NCI-H510A (cell line): ENCODE measurements at places on chromosomes 12 and 14.

DNA sequence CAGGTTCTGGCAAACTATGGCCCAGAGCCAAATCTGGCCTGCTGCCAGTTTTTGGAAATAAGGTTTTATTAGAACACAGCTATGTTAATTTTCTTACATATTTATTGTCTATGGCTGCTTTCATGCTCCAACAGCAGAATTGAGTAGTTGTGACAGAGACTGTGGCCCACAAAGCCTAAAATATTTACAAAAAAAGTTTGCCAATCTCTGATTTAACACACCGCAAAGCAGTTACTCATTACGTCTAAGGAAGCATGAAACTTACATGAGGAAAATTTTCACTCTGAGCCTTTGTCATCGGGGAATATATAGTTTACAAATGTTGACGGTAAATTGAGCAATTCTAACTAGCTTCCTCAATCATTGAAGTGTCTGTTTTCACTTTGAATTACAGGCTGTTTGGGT, 96.5 kb downstream of the UNC79 start:
- no peak for DNase-seq

DNA sequence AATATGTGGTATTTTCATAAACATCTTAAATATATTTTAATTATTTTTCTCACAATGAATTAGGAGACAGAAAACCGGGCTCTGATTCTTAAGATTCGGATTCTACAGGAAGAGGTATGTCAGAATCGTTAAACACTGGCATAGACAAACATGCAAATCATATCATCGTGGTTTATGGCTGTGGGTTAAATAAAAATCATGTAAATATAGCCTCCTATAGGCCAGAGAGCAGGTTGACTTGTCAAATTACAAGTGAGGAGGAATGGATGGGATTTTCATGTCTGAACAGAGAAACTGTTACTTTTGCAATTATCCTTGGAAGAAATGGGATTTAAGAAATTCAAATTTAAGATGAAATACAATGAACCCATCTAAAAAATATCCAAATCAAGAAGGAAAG, 74.9 kb upstream of the BCAT1 start:
- no peak for DNase-seq

GRCh38 chr12:90199006-90199405, 490.4 kb upstream of the ATP2B1 start:
- DNase-seq: no peak

- no peak for DNase-seq
Measured at GRCh38 chr12:112239020-112239419, 113.7 kb downstream of the TRAFD1 start.

- DNase-seq: no peak
Measured at GRCh38 chr14:92385561-92385960, 62.6 kb downstream of the SLC24A4 start.

DNA sequence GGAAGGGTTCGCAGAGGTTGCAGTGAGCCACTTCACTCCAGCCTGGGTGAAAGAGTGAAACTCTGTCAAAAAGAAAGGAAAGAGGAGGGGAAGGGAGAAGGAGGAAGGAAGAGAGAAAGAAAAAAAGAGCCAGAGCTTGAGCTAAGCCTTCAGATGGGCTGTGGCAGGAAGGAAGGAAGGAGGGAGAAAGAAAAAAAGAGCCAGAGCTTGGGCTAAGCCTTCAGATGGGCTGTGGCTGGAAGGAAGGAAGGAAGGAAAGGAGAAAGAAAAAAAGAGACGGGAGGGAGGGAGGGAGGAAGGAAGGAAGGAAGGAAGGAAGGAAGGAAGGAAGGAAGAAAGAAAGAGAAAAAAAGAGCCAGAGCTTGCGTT, 13.6 kb upstream of the ANKRD9 start:
- no peak for DNase-seq

DNA sequence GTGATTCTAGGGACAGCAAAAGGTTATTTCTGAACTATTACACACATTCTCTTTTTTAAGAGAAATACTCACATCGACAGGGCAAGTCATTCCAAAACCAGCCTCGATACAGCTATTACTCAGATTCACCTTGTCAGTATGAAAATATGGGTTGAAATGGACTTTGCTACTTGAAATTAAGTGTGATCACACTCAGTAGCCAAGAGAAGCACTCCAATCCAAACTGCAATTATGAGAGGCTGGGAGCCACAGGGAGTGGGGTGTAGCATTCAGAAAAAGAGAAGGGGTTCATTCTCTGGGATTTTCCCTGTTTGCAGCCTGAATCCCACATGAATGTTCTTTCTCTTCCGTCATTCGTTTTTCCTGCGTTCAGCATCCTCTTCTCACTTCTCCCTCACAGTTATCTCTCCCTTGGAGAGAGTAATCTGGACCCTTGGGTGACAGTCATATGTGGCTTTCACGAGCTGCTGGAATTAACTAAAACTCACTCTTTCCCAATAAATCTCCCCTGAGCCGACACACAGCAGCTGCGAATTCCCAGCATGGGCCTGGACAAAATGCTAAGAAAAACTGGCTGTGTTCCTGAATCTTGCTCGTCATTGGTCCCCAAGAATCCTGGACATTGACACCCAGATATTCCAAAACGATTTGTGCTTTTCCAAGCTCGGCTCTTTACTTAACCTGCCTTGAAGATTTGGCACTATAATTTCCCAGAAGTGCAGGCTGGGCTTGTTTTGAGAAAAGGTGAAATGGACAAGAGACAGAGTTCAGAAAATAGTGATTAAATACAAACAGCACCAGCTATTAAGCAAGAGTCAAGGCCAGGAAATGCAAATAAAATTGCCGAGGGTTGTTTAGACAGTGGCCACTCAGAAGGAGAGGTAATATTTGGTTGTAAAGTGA, 199.5 kb upstream of the PLEKHG7 start:
- no peak for DNase-seq

- DNase-seq: no peak
Measured at GRCh38 chr14:105408592-105408991, 10.3 kb downstream of the TEX22 start.

GRCh38 chr12:113424915-113425823, 3.0 kb downstream of the SDSL start:
- DNase-seq: no peak

GRCh38 chr14:42323426-42323825, 716.8 kb downstream of the LRFN5 start:
- DNase-seq: no peak

GRCh38 chr14:44316647-44317440, 190.2 kb downstream of the FSCB start:
- DNase-seq: peak; percentile 16

DNA sequence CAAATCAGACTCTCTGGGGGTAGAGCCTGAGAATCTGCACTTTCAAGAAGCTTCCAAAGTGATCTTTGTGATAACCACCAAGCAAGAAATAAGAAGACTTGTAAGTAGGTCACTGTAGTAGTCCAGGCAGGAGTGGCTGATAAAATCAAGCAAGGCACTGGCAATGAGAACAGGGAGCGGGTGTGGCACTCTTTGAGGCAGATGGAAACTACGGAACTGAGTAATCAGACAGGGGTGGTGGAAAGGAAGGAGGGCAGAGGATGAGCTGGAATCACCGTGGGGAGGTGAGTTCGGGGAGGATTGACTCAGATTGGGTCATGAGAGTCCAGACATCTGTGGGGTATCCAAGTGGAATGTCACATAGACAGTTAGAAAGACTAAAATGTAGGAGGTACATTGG, 44.4 kb upstream of the PLXNC1 start:
- no peak for DNase-seq

- no peak for DNase-seq
Measured at GRCh38 chr14:23881282-23881681, 72.3 kb upstream of the DHRS4 start.

- DNase-seq: no peak
Measured at GRCh38 chr14:100791348-100791735, 34.6 kb upstream of the MEG3 start.

- DNase-seq: no peak
Measured at GRCh38 chr14:88045705-88046104, 40.8 kb downstream of the GPR65 start.

GRCh38 chr12:49578471-49579112, 10.7 kb upstream of the MCRS1 start:
- DNase-seq: no peak

DNA sequence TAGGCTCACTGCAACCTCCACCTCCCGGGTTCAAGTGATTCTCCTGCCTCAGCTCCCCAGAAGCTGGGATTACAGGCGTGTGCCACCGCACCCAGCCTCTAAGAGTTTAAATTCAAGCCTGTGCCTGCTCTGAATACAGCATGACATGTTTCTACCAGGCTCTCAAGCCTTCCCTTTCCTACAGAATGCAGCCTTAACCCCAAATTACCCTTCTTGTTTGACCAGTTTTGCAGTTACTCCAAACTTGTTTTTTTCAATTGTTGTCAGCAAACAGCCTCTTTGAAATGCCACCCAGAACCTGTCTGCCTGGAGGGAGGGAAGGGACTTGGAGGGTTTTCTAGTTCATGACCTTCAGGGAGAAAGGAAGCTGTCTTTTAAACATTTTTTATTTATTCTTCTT, 15.4 kb downstream of the GLTP start:
- no peak for DNase-seq

GRCh38 chr12:116797885-116798284, 59.8 kb downstream of the RNFT2 start:
- DNase-seq: no peak

DNA sequence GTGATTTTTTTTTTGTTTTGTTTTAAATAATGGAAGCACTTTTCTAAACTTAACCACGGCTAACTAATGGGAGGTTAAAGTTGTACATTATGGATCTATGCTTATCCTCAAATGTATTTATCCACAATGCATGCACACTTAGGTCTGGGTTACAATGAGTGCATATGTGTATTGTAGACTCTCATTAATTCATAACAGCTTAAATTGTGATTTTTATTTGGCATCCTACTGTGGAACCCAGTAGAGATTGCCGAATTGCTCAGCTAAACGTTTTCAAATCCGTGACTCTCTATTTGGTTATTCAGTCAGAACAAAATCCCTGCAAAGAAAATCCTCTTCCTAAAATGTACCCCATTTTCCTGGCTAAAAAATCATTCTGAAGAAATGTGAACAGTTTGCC, 244.0 kb downstream of the SLC25A21 start:
- DNase-seq: no peak

DNA sequence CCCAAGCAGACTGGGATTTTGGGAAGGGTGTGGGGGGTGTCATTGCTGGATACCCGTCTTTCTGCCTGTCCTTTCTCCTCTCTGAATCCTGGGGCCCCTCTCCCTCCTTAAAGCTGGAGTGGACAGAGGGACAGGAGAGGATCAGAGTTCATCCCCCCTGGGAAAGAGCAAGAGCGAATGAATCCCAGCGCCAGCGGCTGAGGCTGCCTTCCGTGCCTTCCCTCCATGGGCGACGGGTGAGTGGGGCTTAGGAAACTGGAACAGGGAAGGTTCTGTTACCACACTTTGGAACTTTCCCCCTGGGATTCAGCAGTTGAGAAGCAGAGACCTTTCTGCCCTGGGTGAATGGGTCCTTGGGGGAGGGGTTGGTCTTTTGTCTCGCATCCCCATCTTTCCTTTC, 16.2 kb upstream of the RIN3 start:
- no peak for DNase-seq

DNA sequence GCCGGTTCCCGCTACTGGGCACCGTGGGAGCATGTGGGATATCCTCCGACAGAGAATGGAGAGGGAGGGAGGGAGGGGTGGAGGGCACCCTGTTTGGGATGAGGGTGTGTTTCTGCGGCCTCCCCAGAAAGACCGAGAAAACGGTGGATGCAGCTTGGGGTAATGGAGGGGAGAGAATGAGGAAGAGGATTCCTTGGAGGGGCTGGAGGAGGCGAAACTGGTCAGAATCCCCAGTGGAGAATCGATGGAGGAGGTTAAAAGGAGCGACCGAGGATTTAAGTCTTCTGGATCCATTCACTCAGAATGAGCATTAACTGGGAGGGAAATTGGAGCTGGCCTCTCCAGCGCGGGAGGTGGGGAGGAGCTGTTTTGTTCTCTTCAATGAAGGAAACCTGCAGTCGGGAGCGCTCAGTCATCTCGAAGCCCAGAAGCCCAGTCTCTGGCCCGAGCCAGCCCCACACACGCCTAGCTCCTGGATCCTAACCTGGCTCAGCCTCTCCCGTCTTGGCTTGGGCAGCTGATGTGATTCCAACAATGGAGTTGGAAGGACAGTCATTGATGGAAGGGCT, 581 bp downstream of the ARG2 start:
- DNase-seq: peak; percentile 20

DNA sequence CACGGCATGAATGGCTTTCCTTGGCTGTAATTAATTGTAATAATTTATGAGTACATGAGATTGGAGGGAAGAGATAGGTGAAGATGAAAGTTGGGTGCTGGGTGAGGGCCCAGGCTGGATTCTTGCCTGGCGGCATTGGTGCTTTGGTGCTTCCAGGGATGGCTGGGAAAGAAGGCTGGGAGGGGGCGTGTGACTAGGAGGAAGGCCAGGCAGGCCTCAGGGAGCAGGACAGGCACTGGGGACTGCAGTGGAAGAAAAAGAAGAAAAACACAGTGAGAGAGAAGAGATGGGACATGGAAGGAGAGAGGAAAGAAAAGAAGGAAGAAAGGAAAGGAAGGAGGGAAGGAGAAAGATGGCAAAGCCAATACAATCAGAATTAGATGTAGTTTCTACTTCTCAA, 3.7 kb downstream of the HOXC9 start:
- no peak for DNase-seq

GRCh38 chr12:130846369-130846768, 7.3 kb upstream of the STX2 start:
- DNase-seq: no peak

GRCh38 chr14:85533023-85533860, 3.3 kb downstream of the FLRT2 start:
- DNase-seq: peak; percentile 26

DNA sequence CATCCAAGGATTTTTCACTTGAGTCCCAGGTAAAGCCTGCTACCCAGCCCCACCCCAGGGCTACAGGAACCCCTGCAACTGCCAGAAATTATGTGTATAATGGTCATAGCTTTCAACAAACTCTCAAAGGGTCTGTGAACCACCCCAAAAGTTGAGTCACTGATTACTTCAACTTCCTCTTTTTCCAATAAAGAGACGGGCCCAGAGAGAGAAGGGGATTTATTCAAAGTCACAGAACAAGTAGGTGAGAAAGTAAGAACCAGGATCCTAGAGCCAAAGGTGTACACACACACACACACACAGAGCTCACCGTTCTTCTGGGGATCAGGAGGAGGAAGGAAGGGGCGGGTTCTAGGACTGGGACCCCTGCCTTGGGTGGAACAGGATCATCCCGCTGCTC, 4.8 kb upstream of the ITPK1 start:
- DNase-seq: no peak

GRCh38 chr12:132153501-132154340, 9.5 kb downstream of the NOC4L start:
- peak; percentile 67 for DNase-seq

DNA sequence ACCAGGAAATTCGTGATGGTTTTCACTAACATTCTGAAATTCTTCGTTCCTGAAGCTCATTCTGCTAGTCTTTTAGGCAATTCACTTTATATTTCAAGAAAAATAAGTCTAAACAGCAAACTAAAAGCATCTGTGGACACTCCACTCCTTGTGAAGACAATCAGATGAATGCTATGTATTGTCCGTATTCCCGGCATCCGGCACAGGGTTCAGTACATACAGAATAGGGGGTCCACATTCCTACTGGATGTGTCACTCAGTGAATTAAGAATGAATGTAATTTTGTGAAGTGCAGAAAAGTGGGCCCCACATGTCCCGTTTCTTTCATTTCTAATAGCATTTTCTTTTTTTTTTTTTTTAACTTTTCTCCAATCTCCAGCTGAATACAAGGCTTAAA, 241.3 kb downstream of the GRIN2B start:
- DNase-seq: no peak

GRCh38 chr12:81094718-81095360, 17.0 kb downstream of the ACSS3 start:
- no peak for DNase-seq
